Colonic mucosa (tissue), 4 donors: ENCODE measurements at places on chromosomes 1 and 21. TPM values are rescaled to one million over a fixed set of nuclear protein-coding genes. Genes with fewer than 3 reads are reported as not detected.

GRCh38 chr1:232529747-232530146 lies 100.2 kb downstream of the SIPA1L2 start:
- no peak for DNase-seq

DNA sequence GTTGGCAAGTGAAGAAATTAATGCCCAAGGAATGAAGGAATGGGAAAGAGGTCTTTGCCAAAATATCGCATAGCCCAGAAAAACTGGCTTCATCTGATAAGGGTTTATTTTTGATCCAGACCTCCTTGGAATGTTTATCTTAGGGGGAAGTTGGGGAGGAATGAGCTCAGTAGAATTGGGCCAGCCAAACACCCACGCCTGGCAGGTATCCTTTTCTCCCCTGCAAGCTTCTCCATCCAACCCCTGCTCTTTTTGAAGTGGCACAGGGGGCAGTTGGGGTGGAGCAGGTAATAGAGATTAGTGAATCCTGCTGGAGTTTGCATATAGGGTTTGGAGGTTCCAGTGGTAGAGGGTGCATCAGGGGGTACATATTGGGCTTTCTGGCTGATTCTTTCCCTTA lies 21.1 kb downstream of the INTS3 start:
- DNase-seq, result no peak

DNA sequence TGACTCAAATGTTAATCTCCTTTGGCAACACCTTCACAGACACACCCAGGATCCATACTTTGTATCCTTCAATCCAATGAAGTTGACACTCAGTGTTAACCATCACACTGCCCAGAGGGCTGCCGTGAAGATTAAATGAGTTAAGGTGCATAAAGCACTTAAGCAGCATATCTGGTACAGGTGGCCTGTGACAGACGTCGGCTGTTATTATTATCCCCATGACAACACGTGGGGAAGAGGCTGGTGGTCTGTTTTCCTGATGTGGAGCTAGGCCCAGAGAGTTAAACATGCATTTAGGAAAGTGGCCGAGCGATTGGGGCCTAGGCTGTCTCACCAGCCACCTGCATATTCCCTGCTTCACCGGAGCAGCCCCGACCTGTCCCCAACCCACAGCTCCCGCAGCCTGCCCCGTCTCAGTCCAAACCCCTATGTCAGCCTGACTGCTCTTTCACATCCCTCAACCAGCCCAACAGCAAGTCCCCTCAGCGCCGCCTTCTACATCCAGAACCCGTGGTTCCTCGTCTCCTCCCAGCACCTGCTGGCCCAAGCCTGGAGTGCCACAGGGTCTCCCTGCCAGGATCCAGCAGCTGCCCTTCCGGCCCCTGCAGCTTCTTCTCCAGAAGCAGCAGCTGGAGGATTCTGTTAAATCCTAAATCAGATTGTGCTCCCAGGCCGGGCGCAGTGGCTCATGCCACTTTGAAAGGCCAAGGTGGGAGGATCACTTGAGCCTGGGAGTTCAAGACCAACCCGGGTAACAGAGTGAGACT lies 77.9 kb downstream of the FBXO2 start:
- DNase-seq, result no peak

GRCh38 chr1:6777813-6778212 lies 7.4 kb upstream of the CAMTA1 start:
- no peak for DNase-seq

GRCh38 chr21:35850029-35850428 lies 210.3 kb downstream of the SETD4 start:
- no peak for DNase-seq

GRCh38 chr1:33186936-33187335 lies 5.1 kb upstream of the TRIM62 start:
- DNase-seq, result no peak

DNA sequence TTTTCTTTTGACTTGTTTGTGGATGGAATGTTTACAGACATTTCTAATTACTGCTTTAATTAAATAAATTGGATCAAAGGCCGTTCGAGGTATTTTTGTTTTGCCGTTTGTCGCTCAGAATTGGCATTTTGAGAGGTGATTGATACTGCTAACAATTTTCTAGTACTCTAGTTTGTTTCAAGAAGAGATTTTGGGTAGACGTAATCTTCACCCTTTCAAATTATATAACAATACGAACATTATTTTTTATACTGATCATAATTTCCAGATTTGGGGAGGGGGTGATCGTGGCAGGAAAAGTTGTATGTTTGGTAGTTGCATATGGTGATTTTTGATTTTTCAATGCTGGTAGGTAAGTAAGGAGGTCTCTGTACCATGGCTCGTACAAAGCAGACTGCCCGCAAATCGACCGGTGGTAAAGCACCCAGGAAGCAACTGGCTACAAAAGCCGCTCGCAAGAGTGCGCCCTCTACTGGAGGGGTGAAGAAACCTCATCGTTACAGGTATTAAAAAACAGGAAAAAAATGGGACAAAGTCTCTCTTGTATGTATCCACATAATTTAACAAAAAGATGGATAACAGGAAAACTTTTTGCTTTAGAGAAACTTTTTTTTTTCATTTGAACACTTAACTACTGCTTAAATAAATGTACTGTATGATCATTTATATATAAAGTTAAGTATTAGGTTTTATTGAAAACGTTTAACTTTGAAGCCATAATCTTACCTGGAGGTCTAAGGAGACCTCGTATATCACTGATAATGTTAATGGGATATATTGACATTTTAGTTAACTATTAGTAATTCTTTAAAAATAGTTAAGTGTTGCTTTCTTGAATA lies 1.7 kb downstream of the H3-3A start:
- DNase-seq, result peak; percentile 28

DNA sequence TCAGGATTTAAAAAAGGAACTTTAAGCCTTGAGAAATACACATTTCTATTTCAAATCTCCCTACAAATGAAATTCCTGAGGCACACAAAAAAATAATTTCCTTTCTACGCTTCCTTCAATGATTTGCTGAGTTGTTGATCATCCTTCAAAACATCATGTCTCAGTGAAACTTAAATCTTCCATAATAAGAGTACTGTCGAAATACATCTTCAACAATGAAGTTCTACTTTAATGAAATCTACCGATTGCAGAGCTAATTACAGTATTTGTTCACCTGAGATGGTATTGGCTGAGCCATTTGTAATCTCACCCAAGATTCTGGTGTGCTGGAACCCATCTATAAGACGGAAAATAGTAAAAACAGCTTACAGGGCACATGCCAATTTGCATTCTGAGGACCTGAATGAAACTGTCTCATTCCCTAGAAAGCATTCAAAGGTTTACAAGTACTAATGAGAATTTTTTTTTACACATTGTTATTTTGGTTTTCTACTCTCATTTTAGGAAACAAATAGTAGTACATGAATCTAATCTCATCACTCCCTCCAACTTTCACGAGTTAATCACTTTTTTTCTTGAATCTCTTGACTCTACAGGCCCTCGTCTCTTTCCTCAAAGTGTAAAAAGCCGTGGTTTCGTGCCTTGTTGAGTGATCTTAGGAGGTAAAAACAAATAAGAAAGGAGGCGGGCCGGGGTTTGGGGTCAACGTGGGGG lies 1.1 kb downstream of the CHML start:
- DNase-seq, result no peak

DNA sequence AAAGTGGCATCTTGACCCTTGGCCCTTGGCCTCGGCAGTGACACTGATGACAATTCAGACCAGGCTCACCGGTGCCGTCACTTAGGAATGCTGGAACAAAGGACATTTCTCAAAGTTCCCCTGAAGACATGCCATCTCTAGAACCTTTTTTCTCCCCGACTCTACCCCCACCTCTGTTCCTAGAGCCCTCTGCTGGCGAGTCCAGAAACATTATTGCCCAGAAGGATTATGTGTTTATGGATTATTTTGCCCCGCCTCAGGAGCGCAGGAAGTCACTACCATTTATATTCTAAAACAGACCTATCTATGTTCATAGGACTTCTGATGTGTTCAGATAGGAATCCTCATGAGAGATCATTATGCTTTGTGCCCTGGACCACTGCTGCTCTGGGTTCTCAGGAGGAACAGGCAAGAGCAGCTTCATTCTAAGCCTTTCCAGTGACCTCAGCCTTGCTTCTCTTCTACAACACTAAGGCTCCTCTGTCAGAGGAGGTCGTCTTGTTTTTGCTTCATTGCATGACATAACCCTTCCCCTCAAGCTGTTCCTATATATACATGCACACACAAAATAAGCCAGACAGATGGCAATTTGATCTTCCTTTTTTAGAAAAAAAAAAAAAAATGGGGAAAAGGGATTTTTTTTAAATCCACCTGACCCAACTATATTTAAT lies 12.4 kb upstream of the SHISA4 start:
- DNase-seq, result no peak

PTGFR gene
- 1.1 TPM for total RNA-seq

NTNG1 gene
- 0.88 TPM for total RNA-seq

ATAD3C gene
- total RNA-seq, result 0.16 TPM
